ENCODE measurements at places on chromosomes 5 and 9. TPM values are rescaled to one million over a fixed set of nuclear protein-coding genes. Genes with fewer than 3 reads are reported as not detected.

DNA sequence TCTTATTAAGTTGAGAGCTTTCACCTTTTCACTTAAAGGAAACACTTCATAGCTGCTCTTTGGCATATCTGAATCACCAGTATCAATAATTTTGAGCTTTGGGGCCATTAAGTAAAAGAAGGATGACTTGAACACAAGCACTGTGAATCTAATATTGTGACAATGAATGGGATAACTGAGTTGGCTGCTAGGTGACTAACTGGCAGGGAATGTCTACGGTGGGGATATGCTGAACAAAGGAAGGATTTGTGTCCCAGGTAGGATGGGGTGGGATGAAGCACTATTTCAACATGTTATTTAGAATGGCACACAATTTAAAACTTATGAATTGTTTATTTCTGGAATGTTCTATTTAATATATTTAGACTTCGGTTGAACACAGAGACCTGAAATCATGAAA, 123.6 kb downstream of the TEX10 start:
- H3K36me3 ChIP-seq: peaks cover 18% of the 10 kb centered on the region
- no peak for DNase-seq
- no peak overlapping the region for H3K4me3 ChIP-seq
- no peaks in the 10 kb centered on the region for H3K4me1 ChIP-seq
- no peak overlapping the region for H3K27ac ChIP-seq

Gene LCN9
- not detected for total RNA-seq

DNA sequence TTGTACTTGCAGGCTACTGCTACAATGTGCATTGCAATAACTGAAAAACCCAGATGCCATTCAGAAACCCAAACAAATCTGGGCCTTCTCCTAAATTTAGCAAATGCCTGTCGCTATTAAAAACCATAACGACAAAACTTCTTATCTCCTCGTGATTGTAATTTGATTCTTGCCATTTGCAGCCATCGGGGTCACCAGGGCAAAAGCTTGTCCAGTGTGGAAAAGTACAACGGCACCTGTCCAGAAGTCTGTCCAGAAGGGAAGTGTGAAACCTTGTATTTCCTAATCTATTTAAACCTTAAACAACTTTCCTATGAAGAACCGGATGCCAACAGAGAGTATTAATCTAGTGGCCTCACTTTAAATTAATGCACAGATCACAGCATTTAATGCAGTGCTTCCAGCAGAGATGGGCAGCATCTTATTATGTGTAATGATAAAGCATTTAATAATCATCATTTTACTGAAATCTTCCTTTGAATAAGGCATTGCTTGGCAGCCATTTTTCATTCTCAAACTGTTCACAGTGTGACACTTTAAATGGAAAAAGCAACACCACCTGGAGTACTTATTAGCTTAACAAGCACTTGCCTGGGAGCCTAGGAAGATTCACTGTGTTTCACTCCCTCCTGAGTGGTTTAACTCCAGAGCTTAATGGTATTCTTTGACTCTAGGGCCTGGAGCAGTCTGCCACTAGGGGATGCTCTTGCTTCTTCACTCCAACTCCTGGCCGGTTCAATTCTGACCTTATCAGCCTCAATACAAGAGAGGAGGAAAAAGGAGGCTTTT, 4.9 kb upstream of the C7 start:
- peaks cover 12% of the 10 kb centered on the region for H3K27me3 ChIP-seq
- no peak overlapping the region for H3K4me3 ChIP-seq
- no peaks in the 10 kb centered on the region for H3K36me3 ChIP-seq

DNA sequence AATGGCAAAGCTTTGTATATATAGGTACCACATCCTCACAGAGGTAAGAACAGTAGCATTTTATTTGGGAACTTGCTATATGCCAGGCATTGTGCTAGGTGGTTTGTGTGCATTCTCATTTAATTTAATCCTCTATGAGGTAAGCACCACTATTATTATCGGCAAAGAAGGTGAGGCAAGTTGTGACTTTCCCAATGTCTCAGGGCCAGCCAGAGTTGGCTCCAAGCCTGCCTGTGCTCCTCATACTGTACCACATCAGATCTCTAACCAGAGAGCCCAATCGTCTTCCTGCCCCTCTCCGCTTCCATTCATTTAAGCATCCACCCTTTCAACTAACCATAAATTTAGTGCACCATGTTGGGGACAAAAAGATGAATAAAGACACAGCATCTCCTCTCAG, 55.1 kb downstream of the NIPSNAP3B start:
- no peaks in the 10 kb centered on the region for H3K36me3 ChIP-seq
- no peak overlapping the region for H3K27ac ChIP-seq
- no peak for DNase-seq
- H3K27me3 ChIP-seq: no peaks in the 10 kb centered on the region
- no peak overlapping the region for H3K4me3 ChIP-seq

GRCh38 chr9:133874060-133874657, 118.0 kb downstream of the VAV2 start:
- H3K27ac ChIP-seq: no peak overlapping the region
- H3K4me1 ChIP-seq: peaks cover 5% of the 10 kb centered on the region

GRCh38 chr5:76809141-76809540, 9.7 kb upstream of the F2RL1 start:
- H3K4me1 ChIP-seq: no peaks in the 10 kb centered on the region
- DNase-seq: no peak
- H3K27me3 ChIP-seq: peaks cover 1% of the 10 kb centered on the region
- no peak overlapping the region for H3K4me3 ChIP-seq

- no peak overlapping the region for H3K27ac ChIP-seq
- peaks cover 46% of the 10 kb centered on the region for H3K27me3 ChIP-seq
- no peaks in the 10 kb centered on the region for H3K36me3 ChIP-seq
- H3K4me3 ChIP-seq: no peak overlapping the region
- DNase-seq: no peak
- no peaks in the 10 kb centered on the region for H3K4me1 ChIP-seq
Measured at GRCh38 chr5:108735790-108736189, 11.9 kb upstream of the FER start.

DNA sequence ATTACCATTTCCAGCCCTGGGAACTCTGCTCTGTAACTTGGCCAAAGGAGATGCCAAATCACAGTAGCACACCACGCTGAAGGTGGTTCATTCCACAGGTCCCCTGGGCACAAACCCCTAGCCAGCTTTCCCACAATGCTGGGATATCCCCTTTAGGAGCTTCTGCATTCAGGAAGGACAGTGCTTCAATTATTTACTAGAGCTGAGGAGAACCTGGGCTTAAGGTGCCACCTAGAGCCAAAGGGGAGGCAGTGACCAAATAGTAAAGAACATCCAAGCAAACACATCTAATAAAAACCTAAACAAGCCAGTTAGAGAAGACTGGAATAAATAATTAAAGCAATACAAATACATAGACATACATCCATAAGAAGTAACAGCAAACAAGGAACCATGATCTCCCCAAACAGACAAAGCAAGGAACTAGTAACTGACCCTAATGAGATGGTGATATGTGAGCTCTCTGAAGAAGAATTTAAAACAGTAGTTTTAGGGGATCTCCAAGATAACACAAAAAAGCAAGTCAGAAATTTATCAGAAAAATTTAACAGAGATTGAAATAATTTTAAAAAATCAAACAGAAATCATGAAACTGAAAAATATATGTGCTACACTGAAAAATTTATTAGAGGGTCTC, 14.6 kb downstream of the KIF4B start:
- H3K4me1 ChIP-seq: no peaks in the 10 kb centered on the region
- no peak overlapping the region for H3K4me3 ChIP-seq
- H3K36me3 ChIP-seq: no peaks in the 10 kb centered on the region
- no peak overlapping the region for H3K27ac ChIP-seq

GRCh38 chr5:31708089-31708488, 69.2 kb downstream of the PDZD2 start:
- no peaks in the 10 kb centered on the region for H3K4me1 ChIP-seq
- peaks cover 2% of the 10 kb centered on the region for H3K27me3 ChIP-seq
- H3K36me3 ChIP-seq: no peaks in the 10 kb centered on the region
- no peak overlapping the region for H3K4me3 ChIP-seq

DNA sequence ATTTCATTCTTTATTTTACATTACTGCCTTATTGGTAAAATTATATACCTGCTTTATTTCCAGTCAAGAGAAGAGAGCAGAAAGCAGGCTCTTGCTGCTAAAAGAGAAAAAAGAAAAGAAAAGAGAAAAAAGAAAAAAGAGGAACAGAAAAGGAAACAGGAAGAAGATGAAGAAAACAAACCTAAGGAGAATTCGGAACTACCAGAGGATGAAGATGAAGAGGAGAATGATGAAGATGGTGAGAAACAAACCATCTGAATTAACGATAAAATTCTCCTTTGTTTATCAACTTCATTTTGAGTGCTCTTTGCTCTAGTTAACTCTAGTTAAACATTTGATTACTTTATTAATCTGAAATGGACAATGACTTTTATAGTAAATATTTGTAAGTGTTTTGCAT, 23.5 kb upstream of the EIF4EBP3 start:
- no peaks in the 10 kb centered on the region for H3K4me1 ChIP-seq
- no peak for DNase-seq
- peaks cover 37% of the 10 kb centered on the region for H3K36me3 ChIP-seq
- no peak overlapping the region for H3K27ac ChIP-seq
- no peaks in the 10 kb centered on the region for H3K27me3 ChIP-seq

DNA sequence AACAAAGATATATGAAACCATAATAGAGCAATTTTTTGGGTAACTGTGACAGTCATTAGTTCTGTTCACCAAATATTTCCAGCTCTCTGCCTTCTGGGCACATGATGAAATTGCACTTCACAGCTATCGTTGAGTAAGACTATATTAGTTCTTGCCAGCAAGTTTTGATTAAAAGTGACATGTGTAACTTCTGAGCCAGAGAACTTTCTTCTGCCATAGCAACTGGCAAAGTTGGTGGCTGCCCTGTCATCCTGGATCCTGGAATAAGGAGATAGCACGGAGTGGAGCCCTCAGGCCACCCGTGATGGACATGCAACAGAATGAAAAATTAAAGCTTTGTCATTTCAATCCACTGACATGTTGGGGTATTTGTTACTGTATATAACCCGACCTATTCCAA, 194.4 kb upstream of the VCAN start:
- no peak for DNase-seq
- H3K36me3 ChIP-seq: no peaks in the 10 kb centered on the region
- H3K4me1 ChIP-seq: no peaks in the 10 kb centered on the region
- H3K27ac ChIP-seq: no peak overlapping the region

DNA sequence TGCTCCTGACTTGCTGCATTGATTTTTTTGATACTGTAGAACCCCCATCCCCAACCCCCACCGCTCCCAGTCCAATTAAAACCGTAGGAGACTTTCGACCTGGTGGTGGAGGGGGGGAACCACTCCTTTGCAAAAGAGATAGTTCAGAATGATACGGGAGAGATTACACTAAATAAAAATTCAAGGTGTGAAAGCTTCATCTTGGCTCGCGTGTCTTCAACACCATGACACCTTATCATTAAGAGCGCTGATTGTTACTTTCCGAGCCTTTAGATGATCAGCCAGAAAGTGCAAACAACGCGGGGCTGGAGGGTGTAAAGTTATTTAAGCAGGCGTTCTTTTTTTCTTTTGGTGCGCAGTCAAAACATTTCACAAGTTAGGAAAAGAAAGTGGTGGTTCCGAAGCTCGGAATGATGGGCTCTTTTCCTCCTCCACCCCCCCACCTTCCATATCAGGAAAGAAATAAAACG, 1.3 kb upstream of the ZNF462 start:
- no peak for DNase-seq
- peak overlapping the region; percentile 23 for H3K4me3 ChIP-seq
- H3K4me1 ChIP-seq: peaks cover 24% of the 10 kb centered on the region
- H3K36me3 ChIP-seq: peaks cover 6% of the 10 kb centered on the region
- no peak overlapping the region for H3K27ac ChIP-seq
- peaks cover 75% of the 10 kb centered on the region for H3K27me3 ChIP-seq

Gene DNAH5
- total RNA-seq: not detected

DNA sequence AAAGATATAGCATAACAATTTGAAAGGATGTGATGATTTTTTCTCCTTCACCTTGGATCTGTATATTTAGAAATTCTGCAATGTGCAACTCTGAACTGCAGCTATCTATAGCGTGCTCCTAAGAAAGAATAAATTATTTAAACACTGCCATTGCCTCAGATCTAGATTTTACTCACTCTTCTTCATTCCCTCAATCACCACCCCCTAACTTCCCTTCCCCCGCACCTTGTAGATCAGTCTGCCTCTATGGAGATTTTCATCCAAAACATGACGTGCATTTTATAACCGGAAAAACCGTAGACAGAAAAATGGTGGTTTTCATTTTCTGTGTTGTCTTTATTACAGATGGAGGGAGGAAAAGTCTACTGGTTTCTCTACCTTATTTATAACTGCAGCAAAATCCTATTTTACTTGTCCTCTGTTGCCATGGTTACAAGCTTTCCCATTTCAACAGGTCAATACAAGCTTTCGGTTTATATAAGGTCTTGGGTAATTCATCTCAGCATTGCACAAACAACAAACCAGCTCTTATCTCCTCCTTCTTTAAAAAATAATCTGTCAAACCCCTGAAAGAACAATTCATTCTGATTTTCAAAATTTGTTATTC, 480.0 kb downstream of the TAF11L14 start:
- no peak overlapping the region for H3K4me3 ChIP-seq
- H3K36me3 ChIP-seq: no peaks in the 10 kb centered on the region

GRCh38 chr9:121269642-121270254, 1.8 kb downstream of the GSN start:
- peaks cover 25% of the 10 kb centered on the region for H3K27me3 ChIP-seq
- peaks cover 14% of the 10 kb centered on the region for H3K4me1 ChIP-seq
- no peak overlapping the region for H3K27ac ChIP-seq
- DNase-seq: no peak
- no peaks in the 10 kb centered on the region for H3K36me3 ChIP-seq
- H3K4me3 ChIP-seq: no peak overlapping the region

Gene ORM2
- not detected for total RNA-seq

- H3K27me3 ChIP-seq: no peaks in the 10 kb centered on the region
- H3K36me3 ChIP-seq: no peaks in the 10 kb centered on the region
- H3K27ac ChIP-seq: no peak overlapping the region
- no peak for DNase-seq
Measured at GRCh38 chr5:21802869-21803490, 1050.2 kb downstream of the CDH12 start.
